Effector CD4-positive, alpha-beta T cell (primary cell): ENCODE measurements at places on chromosomes 3 and 15.

DNA sequence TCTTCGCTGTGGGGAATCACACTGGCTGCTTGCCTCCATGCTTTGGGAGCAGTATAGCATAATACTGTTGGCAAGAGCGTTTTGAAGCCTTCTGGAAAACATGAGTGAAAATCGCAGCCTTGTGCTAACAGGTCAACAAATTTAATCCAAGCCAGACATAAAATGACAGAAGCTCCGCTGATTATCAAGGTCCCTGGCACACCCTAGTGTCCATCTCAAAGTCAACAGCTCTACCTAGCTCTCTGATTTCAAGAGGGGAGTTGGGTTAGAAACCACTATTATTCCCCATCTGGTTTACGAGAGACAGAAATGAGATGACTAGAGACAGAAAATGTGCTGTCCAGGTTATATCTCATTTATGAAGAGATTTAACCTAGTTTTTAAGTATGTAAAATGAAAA lies 73.6 kb upstream of the MDFIC2 start:
- no peak for DNase-seq

GRCh38 chr3:30353711-30354467 lies 252.5 kb upstream of the TGFBR2 start:
- DNase-seq = peak; percentile 40

DNA sequence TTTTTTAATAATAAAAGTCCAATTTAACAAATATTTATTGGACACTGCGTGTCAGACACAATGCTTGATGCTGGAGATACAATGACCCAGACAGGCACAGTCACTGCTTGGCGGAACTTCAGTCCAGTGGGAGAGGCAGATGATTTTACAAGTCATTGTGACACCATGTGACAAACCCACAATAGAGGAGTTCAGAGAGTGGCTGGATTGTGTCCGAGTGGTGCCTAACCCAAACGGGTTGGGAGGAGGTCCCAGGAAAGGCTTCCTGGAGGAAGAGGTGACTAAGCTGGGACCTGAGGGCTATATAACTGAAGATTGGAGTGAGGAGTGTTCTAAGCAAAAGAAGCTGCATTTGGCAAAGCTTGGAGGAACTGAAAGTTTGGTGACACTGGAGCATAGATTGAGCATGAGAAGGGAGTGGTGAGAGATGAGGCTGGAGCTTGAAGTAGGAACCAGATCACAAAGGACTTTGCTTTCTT lies 41.4 kb downstream of the CRTC3 start:
- DNase-seq = no peak

GRCh38 chr15:23758891-23759290 lies 71.8 kb upstream of the NDN start:
- DNase-seq = no peak

DNA sequence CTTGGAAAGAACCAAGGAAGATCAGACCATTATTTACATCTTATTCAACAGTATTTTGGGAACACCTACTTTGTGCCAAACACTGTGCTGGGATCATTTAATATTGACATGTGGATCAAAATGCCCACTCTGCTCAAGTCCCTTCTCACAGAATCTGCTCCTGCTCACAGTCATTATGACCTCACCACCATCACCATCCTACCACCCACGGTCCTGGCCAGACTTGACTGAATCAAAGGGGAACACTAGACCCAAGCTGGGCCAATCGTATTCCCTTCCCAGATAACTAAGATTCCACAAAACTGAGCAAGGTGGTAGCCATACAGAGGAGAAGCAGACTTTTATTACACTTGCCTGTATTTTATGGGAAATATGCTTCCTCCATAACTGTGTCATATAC lies 3.4 kb upstream of the CEP152 start:
- no peak for DNase-seq

- no peak for DNase-seq
These were observed 146.5 kb downstream of the NSMCE3 start for GRCh38 chr15:29123171-29123570.

DNA sequence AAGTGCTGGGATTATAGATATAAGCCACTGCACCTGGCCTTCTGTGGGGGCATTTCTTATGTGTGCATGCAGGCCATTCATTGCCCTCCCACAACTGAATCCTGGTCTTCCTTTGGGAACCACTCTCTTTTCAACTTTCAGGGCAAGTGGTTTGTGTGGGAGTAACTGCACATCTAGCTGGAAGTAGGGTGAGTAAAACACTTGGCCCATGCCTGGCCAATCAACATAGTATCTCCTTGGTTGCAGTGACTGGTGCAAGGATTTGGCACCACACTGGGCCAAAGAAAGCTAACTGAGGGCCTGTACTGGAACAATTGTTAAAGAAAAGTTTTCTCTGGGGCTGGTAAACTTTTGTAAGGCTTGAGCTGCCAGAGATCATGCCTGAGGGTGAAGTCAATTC lies 189.2 kb upstream of the FEZF2 start:
- DNase-seq = no peak

DNA sequence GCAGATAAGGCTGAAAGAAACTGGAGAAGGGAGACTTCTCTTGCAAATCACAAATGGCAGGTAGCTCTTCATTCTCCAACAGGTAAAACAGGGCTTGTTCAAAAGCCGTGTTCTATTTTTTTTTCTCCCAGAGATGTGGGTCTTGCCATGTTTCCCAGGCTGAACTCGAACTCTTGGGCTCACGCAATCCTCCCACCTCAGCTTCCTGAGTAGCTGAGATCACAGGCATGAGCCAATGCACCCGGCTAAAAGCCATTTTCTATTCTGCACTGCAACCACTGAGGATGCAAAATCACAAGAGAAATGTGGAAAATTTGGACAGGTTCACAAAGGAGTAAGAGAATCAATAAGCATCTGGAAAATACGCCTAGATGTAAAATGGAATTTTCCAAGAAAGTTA lies 19.5 kb downstream of the EIF4E3 start:
- DNase-seq = no peak

DNA sequence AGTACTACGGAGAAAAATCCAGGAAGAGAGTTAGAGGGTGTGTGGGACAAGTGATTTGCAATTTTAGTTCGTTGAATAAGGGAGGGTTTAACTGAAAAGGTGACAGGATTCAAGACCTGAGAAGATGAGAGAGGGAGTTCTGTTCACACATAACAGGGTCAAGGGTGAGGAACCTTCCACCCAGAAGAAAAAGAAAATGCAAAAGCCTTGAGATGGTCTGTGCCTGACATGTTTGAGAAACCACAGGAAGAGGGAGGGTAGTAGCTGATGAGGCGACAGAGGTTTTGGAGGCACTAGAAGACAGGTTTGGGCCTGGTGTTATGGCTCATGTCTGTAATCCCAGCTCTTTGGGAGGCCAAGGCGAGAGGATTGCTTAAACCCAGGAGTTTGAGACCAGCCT lies 591 bp upstream of the SLC25A20 start:
- no peak for DNase-seq

DNA sequence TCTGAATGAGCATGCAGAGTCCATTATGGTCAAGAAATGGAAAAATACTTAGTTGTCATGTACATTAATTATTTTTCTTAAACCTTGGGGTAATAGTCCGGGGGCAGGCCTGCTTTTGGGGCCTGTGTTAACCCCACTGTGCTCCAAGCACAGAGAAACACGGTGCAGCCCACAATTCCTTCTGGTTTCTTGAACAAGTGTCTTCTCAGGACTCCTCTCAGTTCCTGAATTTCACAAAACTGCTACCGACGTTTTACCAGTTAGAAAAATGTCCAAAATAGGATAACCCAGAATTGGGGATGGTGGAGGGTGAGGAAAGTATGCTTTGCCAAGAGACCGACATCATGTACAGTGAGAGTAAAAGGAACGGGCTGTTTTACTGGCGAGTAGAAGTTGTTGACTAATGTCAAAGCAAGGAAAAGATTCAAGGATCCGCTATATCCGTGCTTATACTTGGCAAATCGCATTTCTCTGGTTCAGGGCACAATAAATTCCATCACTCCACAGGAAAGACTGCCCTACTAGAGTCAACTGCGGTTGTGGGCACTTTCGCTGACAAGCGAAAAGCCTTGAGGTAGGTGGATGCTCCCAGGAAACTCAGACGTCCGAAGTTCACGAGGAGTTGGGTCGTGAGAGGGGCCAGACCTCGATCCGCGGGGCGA lies 495 bp upstream of the NXPE3 start:
- no peak for DNase-seq
